ENCODE measurements at places on chromosomes 2 and 18.

DNA sequence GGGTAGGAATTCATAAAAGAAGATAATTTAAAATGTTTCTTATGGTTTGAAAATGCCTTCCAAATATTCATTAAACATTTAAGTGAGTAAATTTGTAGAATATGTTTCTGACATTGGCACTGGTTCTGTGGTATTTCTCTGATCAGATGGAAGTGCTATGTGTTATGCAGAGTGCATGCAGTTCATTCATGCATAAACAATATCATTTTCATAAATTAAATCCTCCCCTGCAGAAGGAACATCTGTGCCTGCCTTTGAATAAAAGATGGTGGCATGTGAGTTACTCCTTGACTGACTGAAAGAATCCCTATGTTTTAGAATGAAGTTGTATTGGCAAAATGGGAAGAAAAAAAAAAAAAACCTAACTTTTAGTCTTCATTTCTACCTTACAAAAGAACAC, 5.9 kb downstream of the NEUROD1 start:
- no peak for DNase-seq

- DNase-seq = no peak
Observed at GRCh38 chr2:6053743-6054142, 361.6 kb downstream of the SOX11 start.

GRCh38 chr18:57364460-57364859, 12.1 kb downstream of the ST8SIA3 start:
- no peak for DNase-seq

DNA sequence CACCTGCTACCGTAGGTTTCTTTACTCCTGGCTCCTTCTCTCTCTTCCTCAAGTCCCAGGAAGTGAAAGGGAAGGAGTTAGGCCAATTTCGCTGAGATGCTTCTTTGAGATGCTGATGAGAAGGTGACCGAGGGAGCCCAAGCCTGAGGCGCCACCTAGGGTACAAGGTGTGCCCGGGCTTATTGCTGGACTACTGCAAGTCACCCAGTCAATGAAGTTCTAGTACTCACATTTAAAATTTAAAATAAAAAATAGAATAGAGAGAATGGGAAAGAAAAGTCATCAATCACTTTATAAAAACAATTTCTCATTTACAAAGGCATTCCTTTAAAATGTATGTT, 45.3 kb downstream of the ACAA2 start:
- peak; percentile 71 for DNase-seq

- DNase-seq = no peak
Observed at GRCh38 chr2:195094330-195094729, 562.7 kb upstream of the SLC39A10 start.

Measured in prostate gland (tissue), 2 donors.